ENCODE measurements at places on chromosomes 1 and 21.

DNA sequence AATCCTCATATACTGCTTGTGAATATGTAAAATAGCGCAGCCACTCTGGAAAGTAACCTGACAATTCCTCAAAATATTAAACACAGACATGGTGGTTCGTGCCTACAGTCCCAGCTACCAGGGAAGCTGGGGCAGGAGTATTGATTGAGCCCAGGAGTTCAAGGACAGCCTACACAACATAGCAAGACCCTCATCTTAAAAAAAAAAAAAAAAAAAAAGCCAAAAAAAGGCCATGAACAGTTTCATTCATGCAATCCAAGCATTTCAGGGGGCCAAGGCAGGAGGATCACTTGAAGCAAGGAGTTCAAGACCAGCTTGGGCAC is 4.6 kb downstream of the USP48 start:
- DNase-seq: no peak

DNA sequence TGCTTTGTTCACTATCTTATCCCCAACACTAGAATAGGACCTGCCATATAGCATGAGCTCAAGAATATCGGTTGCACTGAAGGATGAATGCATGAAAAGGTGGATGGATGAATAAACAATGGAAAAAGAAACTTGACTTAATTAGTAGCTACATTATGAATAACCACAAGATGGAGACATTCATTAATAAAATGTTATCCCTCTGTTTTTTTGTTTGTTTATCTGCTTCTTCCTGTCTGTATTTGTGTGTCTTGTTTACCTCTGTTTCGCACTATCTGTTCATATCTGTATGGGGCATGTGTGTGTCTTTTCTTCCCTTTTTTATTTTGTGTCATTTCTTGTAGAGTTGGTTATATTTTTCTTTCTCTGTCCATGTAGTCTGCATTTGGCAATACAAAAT is 1.1 kb upstream of the OR14I1 start:
- DNase-seq: no peak

DNA sequence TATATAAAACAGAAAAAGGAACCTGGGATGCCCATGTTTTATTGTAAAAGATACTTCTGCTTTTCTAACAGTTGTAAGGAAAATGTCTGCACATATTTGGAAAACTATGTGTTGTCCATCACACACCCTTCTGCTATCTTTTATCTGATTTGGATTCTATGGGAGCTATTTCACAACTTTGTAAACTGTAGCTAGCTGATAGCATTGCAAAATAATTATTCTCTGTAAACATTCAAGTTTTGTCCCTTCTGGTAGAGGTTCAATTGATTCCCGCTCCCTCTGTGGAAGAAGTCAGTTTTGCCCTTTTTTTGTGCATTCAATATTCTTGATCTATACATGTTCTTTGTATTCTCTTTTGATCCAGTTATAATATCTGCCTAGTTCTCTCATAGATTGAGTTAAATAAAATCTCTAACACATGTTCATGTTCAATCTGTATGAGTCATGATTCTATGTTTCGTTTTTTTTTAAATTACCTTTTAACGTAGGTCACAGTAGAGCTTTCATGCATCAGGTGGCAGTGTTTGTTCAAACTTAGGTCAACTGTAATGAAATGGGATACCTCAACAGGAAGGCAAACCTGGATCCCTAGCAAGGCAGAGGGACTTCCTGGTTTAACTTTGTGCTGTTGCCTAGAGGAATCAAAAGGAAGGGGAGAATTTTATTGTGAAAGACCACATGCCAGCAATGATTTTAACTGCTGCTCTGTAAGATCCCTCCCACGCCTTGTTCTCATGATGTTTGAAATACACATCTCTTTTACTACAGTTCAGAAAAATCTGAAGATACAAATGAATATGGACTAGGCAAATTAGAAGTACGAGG is 26.0 kb upstream of the BCL9 start:
- no peak for DNase-seq

DNA sequence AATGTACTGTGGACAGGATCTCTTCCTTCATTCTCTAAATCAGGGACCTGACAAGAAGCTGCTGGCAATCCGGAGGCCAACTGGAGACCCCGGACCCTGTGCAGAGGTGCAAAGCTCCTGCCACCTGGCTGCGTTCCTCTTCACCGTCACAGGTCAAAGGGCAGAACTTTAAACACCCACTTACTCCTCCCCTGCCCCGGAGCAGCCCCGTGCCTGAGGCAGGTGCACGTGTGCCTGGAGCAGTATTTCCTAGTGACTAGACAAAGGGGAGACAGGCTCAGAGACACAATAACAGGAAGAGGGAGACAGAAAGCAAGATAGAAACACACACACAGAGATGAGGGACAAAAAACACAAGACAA is 6.6 kb upstream of the PIGC start:
- DNase-seq: no peak

DNA sequence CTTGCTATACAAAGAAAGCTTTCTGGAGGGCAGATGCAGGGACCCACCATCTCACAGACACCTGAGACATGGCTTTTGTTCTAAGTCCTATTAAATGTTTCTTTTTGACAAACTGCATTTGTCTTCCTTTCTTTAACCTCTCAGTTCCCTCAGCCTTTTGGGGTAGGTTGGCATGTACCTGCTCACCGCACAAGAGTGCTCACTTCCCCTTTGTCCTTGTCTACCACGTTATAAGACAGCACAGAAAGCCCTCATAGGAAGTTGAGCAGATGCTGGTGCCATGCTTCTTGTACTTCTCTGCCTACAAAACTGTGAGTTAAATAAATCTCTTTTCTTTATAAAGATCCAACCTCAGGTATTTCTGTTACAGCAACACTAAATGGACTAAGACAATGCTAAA is 31.9 kb upstream of the RGS21 start:
- DNase-seq: no peak

- no peak for DNase-seq
Measured at GRCh38 chr1:183219616-183220009, 33.5 kb downstream of the LAMC2 start.

DNA sequence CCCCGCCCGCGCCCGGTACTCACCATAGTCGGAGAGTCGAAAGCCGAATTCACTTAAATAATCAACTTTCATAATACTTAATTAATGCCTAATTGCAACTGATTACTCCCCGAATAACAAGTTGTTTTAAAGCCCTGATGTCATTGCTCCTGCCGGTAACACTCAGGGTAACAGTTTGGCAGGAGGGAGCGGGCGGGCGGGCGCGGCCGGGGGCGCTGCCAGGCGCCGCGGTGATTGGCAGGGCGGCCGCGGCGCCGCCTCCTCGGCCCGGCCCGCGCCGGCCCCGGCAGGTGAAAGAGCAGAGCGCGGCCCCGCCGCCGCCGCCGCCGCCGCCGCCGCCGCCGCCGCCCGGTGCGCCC is 102.2 kb downstream of the CASZ1 start:
- no peak for DNase-seq

GRCh38 chr1:204308023-204308628 is 51.6 kb downstream of the PLEKHA6 start:
- no peak for DNase-seq

GRCh38 chr1:178492341-178492740 is 4.4 kb downstream of the CLEC20A start:
- no peak for DNase-seq

- no peak for DNase-seq
Measured at GRCh38 chr1:56099766-56100265, 479.5 kb downstream of the PLPP3 start.

DNA sequence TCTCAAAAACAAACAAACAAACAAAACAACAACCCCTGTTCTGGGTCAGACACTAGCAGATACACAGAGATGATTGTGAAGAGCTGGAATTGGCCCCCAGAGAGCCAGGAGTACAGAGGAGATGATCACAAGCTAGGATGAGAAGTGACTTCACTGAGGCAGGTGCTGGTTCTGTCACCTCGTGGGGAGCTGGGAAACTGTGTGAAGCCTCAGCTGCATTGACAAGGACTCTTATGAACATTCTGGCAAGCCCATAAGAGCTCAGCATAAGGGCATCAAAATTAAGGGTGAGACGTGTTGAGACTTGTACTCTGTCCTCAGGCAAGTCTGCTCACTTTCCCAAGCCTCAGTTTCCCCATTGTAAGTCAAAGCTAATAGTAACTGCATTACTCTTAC is 14.7 kb upstream of the PTP4A2 start:
- DNase-seq: no peak

Data from stimulated activated CD4-positive, alpha-beta T cell treated with anti-CD3 and anti-CD28 coated beads, Interleukin-15, amount 100 ng/mL, for 1 hour (primary cell).